ENCODE measurements at places on chromosomes 6 and 20.

DNA sequence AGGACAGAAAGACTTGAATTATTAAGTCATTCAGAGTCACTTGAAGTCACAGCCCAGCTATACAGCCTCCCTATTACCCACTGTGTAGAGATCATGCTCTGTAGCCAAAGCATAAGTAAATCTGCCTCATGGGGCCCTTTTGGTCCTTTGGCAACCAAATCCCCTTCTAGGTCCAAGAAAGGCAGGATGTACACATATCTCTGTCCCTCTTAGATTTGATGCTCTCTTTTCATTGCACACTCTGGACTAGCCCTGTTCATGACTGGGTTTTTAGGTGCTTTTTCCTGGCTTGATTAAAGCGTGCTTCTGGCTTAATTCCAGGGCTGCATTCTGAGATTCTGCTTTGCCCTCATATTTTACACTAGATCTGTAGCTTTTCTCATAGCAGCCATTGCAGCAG lies 296.8 kb downstream of the TENT5A start:
- DNase-seq: no peak

- DNase-seq: no peak
Measured at GRCh38 chr6:118216751-118217150, 309.7 kb downstream of the SLC35F1 start.

GRCh38 chr6:112037783-112038216 lies 16.1 kb upstream of the CCN6 start:
- peak; percentile 86 for DNase-seq

- DNase-seq: peak; percentile 94
Measured at GRCh38 chr20:40009542-40009941, 679.5 kb downstream of the MAFB start.

GRCh38 chr6:52423448-52423847 lies 3.3 kb downstream of the EFHC1 start:
- DNase-seq: no peak

DNA sequence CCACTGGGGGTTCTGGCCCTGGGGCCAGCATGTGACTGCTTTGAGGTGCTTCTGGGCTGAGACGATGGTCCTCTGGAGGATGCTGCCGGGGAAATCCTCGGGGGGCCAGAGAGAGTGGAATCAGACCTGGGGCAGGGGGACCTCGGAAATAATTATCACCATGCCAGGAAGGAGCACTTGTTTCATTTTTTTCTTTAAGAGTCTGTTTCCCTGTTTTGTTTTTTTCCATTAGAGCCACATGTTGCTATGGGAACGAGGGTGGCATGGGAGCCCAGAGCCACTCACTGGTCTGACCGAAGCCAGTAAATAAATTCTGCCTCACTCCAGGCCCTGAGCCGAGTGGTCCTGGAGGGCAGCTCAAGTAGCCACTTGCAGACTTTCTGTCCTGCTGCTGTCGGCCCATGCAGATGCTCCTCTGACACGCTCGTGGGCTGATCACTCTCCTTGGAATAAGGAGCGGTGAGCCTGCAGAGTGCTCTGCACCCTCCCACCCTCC lies 365.1 kb downstream of the ZFAND3 start:
- no peak for DNase-seq

DNA sequence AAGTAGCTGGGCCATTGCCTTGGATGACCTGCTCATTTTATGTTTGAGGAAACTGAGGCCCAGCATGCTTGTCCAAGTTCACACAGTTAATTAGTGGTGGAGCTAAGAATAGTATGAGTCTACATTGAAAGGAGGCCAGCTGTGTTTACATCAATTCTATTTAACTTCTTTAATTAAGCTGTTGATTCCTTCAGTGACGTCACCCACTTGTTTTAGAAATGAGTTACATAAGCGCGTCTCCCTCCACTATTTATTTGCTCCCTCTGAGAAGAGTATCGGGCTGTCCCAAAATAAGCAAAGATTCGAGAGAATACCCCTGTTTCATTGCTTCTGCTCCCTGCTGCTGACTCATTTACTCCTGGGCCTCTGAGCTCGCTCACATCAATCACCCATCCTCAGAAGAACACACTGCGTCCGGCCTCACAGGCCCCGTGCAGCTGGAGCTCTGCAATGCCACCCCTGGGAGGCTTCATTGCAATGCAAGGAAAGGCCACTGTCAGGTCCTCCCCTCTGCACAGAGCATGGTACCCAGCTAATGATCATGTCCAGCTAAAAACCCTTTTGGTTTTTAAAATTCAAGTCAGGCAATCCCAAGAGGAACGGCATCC lies 74.8 kb upstream of the BMP2 start:
- DNase-seq: no peak

DNA sequence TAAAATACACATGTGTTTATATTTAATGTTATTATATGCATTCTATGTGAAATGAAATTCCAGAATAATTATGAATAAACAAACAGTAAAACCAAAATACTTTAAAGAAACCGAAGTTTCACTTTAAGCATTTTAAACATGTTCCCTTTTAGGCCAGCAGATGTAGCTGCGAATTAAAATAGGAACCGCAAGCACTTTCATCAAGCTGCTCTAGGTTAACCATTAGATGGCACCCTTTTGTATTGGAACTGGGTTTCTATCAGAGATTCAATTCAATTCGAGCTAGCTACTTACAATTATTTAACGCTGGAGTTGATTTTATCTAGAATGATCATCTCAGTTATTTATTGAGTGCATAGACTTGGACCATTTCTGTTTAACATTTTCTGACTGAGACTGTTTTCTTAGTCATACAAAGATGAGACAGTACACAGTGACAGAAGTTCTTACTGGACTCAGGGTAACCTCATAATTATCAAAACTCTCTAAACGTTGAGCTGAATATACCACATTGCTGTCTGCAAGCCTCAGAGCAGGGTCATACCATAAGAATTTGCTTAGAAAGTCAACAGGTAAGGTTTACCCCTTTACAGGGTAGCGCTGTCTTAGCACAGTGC lies 8.5 kb downstream of the TMEM242 start:
- peak; percentile 77 for DNase-seq

GRCh38 chr6:41615311-41615710 lies 23.0 kb upstream of the MDFI start:
- no peak for DNase-seq

DNA sequence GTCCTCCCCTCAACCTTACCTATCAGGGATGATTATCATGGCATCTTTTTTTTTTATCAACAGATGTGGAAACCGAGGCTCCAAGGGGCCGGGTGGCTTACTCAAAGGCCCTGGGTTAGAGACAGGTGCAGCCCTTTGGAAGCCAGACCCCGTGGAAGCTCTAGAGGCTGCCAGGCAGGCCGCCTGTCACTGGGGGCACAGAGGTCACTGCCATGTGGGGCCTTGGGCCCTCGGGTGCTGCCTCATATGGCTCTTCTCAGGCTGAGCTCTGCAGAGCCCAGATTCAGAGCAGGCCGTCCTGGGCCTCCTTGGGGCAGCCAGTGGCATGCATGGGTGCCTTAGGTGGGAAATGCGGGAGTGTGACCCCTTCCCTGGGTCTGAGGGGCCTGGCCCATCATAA lies 136.3 kb downstream of the PHACTR3 start:
- no peak for DNase-seq

GRCh38 chr6:133243723-133244305 lies 2.7 kb downstream of the EYA4 start:
- DNase-seq: no peak

DNA sequence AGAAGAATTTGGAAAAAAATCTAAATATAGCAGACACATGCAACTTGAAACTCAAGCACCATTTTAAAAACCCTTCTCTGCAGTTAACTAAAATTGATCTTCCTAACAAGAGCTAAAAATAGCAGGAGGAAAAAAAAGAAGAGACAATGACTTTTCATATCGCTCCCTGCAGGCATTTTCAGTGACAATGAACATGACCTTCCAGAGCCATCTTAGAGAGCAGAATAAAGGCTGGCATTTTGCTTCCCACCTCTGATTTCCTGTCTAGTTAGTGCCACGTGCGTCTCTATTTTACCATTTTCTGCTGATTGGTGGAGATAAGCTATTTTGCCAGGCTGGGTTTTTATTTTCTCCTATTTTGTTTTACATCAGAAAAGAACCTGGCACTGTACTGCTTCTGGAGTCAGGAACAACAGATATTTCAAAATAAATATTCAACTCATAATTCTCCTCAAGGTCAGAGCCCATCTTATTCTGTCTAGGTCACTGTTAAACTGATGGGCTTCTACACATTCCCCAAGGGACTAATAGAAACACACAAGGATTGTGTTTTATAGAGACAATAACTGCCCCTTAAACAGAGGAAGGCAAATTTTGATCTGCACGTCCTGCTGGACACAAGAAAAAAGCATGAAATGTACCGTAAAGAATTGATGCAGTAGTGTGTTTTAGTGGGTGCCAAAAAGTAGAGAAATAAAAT lies 70.2 kb upstream of the ENPP5 start:
- no peak for DNase-seq

GRCh38 chr6:89392823-89393222 lies 19.2 kb downstream of the RRAGD start:
- no peak for DNase-seq

- peak; percentile 69 for DNase-seq
Measured at GRCh38 chr6:16903470-16903869, 142.2 kb upstream of the ATXN1 start.

DNA sequence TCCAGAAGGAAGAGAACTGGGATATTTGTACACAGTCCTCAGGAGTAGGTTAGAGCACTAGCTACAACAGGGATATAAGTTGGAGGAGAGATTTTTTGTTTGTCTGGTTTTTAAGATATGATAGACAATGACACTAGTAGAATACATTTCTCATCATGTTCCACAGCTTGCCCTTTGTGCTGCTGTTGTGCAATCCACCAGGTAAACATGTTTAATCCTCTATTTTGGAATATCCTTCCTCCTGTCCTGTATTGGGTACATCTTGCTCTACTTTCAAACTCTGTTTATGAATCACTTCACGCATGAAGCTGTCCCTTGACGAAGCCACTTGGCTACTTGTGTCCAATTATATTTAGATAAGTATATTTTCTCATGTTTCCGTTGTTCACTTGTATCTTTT lies 153.6 kb upstream of the TENT5A start:
- no peak for DNase-seq

Data from fibroblast of upper back skin (primary cell).